ENCODE measurements at places on chromosomes 1 and 21. TPM values are rescaled to one million over a fixed set of nuclear protein-coding genes. Genes with fewer than 3 reads are reported as not detected.

The AZIN2 gene
- total RNA-seq, result 1.4 TPM

The FOXD2 gene
- total RNA-seq, result 0.15 TPM

The PLA2G2E gene
- total RNA-seq, result not detected

The OR2T11 gene
- total RNA-seq, result not detected

The HES3 gene
- not detected for total RNA-seq

The ATP1A4 gene
- total RNA-seq, result not detected

The CD1C gene
- total RNA-seq, result not detected

The PLEKHN1 gene
- total RNA-seq, result not detected

The CLIC6 gene
- 5.4 TPM for total RNA-seq

The LRRC71 gene
- 0.95 TPM for total RNA-seq

The HRNR gene
- total RNA-seq, result not detected

The SV2A gene
- total RNA-seq, result 12.7 TPM

The UTS2 gene
- not detected for total RNA-seq

The TBX19 gene
- 1.1 TPM for total RNA-seq

The ST6GALNAC3 gene
- total RNA-seq, result 46.8 TPM
